Fibroblast of skin of left biceps (primary cell): ENCODE measurements at places on chromosomes 16 and 17.

- DNase-seq = no peak
Observed at GRCh38 chr16:11109566-11109965, 146.4 kb downstream of the SOCS1 start.

DNA sequence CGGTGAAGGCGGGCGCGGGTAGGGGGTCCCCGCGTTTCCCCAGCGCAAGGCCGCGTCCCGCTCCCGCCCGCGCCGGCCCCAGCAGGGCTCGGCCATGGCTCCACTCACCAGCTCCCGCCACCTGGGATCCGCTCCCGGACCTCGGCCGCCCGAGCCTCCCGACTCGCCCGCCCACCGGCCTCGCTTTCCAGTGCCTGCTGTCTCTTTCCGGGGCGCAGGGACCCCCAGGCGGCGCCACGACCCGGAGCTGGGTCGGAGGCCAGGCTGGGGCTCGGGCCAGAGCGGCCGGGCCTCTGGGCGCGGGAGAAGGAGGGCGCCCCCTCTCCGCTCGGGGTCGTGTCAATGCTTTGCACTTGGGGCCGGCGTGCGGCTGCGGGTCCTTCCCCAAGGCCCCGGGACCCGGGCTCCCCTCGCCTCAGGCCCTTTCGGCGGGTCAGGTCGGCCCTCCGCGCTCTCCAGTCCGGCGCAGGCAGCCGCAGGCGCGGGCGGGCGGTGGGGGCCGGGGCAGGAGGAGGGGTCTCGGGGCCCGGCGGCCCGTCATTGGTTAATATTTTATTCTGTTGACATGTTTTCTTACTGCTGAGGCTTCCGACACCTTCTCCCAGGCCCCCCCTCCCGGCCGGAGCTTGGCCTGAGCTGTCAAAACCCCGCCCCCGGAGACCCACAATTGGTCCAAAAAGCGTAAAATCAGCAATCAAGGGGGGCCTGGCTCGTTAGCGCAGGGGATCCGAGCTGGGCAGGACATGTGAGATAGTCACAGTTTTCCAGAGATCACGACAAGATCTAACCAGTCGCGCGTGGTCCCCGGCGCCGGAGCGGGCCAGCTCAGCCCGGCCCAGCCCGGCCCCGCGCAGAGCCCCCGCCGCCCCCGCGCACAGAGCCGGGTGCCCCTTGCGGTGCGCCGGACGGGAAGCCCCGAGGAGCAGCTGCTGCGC is at the start of gene TBX2:
Gene TBX2 (plus strand): TSS at position 713 of the 935 bp plus-strand sequence. CDS start 334 bp downstream, outside the sequence.
- peak; percentile 39 for DNase-seq

GRCh38 chr17:70520447-70520846 is 351.1 kb downstream of the KCNJ2 start:
- no peak for DNase-seq

- no peak for DNase-seq
Observed at GRCh38 chr16:12531937-12532336, 271.8 kb downstream of the CPPED1 start.

- no peak for DNase-seq
Observed at GRCh38 chr17:60863892-60864707, 186.4 kb downstream of the BCAS3 start.

GRCh38 chr16:69204172-69204571 is 17.2 kb downstream of the SNTB2 start:
- DNase-seq = no peak

DNA sequence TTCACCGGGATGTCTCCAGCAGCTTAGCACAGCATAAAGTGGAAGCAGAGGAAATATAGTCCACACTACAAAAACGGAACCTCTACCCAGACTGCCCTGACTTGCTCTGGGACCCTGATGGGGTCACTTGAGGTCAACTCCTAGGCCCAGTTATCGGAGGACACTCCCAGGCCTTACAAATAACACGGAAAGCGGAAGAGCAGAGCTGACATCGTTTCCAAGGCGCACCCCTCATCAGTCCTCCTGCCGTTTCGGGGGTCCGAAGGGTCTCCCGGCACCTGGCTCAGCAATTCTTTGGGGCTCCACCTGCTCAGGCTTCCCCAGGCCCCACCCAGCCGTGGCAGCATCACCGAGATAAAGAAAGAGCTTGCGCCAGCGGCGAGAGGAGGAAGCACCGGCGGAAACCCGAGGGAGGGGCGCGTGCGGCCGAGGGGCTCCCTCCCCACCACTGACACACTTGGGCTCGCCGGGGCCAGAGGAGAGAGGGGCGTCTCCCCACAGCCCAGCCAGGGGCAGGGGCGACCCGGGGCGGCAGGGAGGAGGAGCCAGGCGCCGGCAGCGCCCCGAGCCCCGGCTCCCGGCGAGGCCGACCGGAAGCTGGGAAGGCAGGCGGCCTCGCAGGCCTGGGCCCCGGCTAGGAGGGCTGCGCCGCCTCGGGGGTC is 727 bp downstream of the CORO7 start:
- DNase-seq = no peak

DNA sequence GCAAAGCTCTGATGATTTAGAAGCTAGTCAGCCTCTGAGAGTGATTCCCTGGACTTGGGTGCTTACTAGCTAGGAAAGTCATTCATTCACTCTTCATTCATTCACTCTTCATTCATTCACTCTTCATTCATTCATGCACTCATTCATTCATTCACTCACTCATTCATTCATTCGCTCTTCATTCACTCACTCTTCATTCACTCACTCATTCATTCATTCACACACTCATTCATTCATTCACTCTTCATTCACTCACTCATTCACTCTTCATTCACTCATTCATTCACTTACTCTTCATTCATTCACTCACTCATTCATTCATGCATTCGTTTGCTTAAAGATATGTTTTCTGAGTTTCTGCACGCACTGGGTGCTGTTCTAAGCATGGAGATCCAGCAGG is 292.7 kb upstream of the TNRC6C start:
- DNase-seq = no peak

DNA sequence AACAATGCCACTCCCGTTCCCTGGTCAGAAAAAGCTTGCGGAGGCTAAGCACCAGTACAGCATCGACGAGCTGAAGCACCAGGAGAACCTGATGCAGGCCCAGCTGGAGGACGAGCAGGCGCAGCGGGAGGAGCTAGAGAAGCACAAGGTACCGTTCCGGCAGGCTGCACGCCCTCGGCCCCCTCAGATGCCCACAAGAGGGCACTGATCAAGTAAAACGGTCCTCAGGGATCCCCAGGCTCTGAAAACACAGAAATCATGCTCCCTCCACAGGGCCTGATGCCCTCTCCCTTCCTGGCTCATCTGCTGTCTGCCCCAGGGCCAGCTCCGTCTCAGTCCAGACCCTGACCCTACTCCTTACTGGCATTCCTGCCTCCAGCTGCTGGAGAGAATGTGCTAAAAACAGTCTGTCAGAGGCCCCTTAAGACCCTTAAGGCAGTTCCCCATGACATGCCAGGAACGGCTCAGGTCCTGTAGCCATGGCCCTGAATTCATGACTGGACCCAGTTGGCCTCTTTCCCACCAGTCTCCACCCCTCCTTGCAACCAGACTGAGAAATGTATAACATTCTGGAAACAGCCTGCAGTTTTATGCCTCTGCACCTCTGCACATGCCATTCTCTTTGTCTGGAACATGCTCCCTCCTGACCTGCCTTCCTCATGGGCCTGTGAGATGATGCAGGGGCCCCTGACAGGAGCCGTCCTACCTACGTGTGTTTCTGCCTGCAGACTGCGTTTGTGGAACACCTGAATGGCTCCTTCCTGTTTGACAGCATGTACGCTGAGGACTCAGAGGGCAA is 21.8 kb downstream of the DRC3 start:
- DNase-seq = no peak
